Osteocyte (in vitro differentiated cells): ENCODE measurements at places on chromosomes 11 and 22. TPM values are rescaled to one million over a fixed set of nuclear protein-coding genes. Genes with fewer than 3 reads are reported as not detected.
A peak's percentile ranks its signal among the peaks of the same experiment; 100 is the strongest.

DNA sequence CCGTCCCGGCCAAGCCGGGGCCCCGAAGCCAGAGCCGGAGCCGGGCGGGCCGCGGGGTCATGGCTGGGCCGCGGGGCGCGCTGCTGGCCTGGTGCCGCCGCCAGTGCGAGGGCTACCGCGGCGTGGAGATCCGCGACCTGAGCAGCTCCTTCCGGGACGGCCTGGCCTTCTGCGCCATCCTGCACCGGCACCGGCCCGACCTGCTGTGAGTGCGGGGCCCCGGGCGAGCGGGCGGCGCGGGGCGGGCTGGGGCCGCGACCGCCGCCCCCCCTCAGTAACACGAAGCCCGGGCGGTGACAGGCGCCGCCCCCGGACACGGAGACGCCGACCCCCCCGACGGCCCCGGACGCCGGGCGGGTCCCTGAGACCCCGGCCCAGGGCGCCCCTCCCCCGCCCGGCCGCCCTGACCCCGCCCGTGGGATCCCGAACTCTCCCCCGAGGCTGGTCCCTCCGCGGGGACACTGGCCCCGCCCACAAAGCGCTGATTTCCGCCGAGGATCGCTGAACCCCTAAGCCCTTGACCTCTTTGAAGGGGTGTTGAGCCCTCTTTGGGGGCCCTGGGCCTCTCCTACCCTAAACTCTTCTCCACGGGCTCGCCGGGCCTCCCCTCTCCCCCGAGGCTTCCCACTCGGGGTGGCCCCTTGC is 389 bp downstream of the MICALL1 start:
- DNase-seq = no peak

DNA sequence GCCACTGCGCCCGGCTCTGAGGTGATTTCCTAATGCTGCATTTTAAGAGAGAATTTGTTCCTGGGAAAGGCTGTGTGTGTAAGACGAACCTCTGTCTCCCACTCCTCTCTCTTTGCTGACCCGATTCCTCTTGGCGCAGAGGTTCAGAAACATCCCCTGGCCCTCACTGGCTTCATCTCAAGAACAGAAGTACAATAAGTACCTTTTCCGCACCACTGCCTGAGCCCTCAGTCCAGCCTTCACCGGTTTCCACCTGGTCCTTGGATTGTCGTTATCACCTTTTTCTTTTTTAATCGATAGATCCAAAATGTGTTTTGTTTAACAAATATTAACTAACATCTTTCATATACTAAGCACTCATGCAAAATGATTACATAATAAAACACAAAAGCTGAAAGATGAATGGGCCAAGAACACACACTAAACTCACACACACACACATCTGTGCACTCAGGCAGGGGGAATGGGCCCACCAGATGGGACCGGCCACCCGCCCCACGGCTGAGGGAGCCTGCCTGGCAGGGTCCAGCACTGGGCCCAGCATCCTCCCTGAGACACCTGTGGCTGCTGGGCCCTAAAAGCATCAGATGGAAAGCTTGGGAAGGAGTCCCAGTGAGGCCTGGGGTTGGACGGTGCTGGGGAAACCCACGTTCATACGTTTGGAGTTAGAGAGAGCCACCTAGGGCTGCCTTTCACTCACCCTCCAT is 50.4 kb upstream of the A4GALT start:
- DNase-seq = no peak

- DNase-seq = no peak
These were observed 187.9 kb downstream of the ETS1 start for GRCh38 chr11:128399251-128400121.

GRCh38 chr11:110509472-110509871 is 79.7 kb downstream of the FDX1 start:
- DNase-seq = no peak

DNA sequence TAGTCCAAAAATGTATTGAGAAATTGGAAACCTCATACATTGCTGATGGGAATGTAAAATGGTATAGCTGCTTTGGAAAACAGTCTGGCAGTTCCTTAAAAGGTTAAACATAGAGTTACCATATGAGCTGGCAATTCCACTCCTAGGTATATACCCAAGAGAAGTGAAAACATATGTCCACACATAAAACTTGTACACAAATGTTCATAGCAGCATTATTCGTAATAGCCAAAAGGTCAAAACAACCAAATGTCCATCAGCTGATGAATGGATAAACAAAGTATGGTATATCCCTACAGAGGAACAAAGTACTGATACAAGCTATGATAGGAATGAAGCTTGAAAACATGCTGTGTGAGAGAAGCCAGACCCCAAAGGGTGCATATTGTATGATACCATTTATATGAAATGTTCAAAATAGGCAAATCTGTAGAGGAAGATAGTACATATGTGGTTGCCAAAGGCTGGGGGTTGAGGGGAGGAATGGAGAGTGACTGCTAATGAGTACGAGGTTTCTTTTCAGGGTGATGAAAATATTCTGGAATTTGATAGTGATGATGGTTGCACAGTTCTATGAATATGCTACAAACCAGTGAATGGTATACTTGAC is 85.8 kb downstream of the ZBTB16 start:
- DNase-seq = no peak

DNA sequence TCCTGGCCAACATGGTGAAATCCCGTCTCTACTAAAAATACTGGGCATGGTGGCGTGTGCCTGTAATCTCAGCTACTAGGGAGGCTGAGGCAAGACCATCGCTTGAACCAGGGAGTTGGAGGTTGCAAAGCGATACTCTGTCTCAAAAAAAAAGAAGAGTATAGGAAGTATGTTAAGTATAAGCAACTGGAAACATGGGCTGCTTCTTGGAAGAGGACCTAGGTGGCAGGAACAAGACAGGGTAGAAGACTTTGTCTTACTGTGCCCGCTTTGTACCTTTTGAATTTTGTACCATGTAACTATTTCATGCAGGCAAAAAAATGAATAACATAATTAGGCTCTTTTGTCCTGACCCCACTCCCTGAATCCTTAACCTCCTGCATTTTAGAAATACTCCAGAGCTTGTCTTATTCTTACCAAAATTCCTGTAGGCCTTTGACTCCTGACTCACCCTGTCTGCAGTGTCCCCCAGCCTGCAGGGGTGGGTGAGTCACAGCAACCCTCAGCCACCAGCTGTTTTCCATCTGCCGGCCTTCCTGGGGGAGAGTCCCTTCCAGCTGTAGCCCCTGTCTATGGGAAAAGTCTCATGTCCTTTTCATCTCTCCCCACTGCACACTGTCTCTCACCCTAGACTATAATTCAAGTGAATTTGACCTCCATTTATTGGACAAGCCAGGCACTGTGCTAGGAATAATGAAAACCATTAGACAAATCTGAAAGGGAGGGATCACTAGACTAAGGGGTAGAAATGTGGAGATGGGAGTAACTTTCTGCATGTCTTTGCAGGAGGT is 41.8 kb downstream of the TXN2 start:
- peak; percentile 88 for DNase-seq

- DNase-seq = no peak
These were observed 48.1 kb upstream of the EIF3D start for GRCh38 chr22:36577019-36577418.

DNA sequence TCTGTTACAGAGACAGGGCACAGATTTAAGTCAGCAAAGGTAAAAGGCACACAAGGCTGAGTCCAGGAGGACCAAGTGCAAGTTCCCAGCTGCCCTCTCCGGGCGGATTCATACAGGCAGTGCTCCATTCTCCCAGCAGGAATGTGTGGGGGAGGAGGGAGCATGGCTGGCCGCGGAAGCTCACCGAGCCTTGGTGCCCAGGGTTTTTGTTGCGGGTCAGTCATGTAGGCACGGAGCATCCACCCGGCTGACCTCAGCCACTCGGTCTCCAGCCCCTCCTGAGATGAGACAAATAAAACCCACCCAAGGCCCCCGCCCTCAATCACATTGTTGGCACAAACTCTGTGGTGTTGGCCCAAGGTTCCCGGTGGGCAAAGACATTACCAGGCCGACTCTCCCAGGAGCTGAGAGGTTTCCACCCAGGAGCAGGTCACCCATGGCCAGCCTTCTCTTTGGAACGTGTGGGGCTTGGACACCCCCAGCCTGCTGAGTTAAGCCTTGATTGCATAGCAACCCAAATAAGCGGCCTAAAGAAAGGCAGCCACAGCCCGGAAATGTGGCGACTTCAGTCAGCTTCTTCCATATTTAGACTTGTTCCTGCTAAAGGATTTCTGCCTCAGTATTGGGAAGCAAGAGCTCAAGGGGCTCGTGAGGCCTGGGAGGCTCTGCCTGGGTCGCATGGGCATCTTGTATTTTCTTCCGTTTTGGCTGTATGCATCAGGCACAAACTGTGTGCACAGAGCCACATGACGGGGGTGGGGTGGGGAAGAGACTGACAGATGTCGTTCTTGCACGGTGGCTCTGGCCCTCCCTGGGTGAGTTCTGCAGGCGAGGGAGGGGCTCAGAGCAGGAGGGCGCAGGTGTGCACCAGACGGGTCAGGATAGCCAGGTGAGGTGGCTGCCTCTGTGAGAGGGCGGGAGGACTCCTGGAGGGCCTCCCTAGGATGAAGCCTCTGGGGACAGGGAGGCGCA is 63.0 kb downstream of the ARHGAP8 start:
- no peak for DNase-seq

DNA sequence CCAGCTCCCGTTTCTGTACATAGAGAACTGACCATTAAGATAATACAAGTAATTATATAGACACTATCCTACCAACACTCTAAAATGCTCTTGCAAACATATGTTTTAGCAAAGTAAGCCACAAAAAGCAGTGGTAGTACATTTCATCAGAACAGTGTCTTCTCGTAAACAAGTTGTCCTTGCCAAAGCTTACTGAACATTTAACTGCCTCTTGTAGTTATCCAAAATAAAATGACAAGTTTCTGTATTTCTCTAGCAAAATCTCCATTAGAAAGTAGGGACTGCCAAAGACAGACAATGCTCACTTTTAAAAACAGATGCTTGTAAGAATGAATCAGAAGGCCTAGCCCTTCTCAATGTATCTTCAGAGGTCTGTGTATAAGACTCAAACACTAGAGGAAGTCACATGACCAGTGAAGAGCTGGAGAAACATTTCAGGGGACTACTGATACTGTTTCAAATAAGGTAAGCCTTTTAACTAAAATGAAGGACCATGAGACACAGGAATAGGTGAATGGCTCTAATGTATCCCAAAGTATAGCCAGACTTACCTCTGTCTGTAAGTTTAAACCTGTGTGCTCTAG is 7.8 kb upstream of the ZC3H12C start:
- no peak for DNase-seq

DNA sequence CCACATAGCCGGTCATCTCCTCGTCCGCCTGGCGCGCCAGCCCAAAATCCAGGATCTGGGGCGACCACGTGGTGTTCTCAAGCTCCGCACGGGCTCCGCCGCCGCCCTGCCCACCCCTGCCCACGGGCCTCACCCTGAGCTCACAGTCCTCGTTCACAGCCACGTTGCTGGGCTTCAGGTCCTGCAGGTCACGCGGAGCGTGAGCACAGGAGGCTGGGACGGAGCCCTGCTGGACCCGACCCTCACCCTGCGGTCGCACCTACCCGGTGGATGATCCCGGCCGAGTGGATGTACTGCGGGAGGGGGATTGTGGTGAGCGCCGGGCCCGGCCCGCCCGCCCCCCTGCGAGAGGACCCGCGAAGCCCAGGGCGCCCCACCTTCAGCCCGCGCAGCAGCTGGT is 3.2 kb downstream of the MAPK11 start:
- no peak for DNase-seq

GRCh38 chr22:40818192-40818746 is 877 bp downstream of the SLC25A17 start:
- DNase-seq = no peak

DNA sequence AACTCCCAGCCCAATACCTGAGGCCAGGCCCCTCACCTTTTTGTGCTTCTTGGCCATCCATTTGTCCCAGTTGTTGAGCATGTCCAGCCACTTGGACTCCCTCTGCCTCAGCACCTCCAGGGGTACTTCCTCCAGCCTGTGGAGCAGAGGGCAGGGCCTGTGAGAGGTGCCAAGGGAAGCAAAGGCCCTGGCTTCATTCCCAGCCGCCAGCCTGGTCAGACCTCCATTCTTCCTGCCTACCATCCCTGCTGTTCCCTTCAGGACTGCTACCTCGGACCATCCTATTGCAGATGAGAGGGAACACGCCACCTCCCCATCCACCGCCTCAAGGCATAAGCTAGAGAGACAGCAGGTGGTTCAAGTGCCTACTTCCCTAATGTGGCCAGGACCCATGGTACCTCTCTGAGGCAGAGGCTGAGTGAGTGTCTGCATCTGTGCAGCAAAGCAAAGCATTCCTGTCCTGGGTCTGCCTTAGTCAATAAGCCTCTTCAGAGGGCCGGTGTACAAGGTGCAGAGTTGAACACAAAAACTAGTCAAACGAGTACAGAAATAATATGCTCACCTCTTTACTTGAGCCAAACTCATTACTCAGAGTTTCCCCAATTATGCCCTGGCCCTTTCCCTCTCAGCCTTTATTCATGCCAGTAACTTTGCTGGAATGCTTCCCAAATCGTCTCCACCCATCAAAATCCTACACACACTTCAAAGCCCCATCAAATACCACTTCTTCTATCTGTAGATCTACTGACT is 15.4 kb upstream of the CASTOR1 start:
- no peak for DNase-seq

Gene BCO2
- 1.4 and 1.5 TPM in 2 replicates for total RNA-seq

Gene BARX2
- not detected in 2 replicates for total RNA-seq

Gene RIC3
- not detected in 2 replicates for total RNA-seq

Gene BRD1
- 34.3 and 40.6 TPM in 2 replicates for total RNA-seq

Gene ZNF70
- total RNA-seq = 12.5 TPM in 2 replicates

Gene KCNQ1
- 0.16 TPM in 1 of 2 replicates, not detected in the other for total RNA-seq

Gene DTX4
- 1.2 and 2.7 TPM in 2 replicates for total RNA-seq

Gene IFITM10
- 13.5 and 24.0 TPM in 2 replicates for total RNA-seq

Gene PGA5
- total RNA-seq = not detected in 2 replicates
